ENCODE measurements at places on chromosomes 3 and 15.

DNA sequence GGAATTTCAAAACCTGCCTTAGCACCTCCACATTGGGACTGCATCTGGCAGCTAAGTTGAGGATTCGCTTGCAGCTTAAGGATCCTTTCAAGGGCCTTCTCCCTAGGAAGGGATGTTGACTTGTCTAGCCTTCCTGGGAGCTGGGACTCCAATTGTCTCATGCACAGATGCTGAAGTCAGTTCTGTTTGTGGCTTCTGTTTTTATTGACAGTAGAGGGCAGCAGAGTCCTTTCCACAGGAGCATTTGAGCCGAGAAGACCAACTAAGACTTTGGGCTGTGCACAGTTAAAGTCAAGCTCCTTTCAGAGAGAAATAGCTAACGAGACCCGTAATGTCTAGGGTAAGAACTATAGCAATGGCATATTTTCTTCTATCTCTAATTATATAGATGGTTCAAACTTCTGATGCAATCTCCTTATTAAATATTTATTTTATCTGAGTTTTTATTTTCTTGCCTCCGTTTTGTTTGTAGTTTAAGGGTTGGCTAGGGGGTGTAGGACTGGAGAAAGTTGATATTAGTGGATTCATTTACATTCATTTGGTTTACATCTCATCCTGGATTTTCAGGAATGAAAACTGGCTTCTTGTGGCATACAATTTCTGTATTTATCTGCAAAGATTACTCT lies 59.7 kb upstream of the KBTBD8 start:
- DNase-seq: no peak

- DNase-seq: no peak
Measured at GRCh38 chr3:58529516-58530353, 7.3 kb downstream of the ACOX2 start.

DNA sequence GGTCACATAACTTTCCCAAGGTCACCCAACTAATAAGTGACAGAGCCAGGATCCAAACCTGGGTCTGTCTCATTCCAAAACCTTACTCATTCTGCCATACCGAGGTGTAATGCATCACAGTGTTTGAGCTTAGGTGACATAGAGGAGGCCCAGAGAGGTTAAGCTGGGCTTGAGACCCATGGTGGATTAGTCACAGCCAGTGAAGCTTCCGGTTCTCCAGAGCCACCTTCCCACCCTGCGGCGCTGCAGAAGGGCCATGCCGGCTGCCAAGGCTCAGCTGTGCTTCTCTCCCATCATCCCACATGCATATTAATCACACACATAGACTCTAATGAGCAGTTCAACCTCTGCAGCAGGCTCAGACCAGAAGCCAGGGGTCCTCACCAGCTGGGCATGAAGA lies 42.2 kb downstream of the SPSB4 start:
- no peak for DNase-seq

- no peak for DNase-seq
Measured at GRCh38 chr15:64847876-64848716, 6.4 kb downstream of the PLEKHO2 start.

GRCh38 chr3:46692566-46692990 lies 901 bp downstream of the ALS2CL start:
- DNase-seq: no peak

DNA sequence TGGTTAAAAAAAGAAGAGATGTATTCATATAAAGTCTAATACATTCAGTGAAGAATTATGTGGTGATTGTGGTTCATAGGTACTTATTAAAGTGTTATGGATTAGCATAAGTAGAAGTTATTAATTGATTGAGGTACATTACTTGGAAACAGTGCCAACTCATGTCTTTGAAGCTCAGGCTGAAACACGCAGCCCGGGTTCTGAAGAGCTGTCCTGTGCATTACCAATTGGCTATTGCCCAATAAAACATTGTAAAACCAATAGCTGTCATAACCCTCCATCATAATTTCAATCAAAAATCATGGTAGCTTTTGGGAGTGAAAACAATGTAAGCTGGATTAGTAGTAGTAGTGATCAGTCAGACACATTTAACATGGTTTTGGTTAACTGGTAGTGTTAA lies 560.1 kb downstream of the MCTP2 start:
- no peak for DNase-seq

GRCh38 chr3:136464502-136464901 lies 214.4 kb downstream of the PCCB start:
- no peak for DNase-seq

DNA sequence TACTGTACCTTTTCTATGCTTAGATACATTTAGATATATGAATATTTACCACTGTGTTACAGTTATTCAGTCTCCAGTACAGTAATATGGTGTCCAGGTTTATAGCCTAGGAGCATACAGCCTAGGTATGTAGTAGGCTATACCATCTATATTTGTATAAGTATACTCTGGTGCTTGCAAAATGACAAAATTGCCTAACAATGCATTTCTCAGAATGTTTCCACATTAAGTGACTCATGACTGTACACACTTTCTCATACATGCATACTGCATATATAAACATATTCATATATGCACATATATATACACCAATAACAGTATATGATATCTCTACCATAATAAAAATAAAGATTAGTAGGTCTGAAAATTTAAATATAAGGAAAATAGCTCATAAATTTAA lies 169.3 kb downstream of the DPH6 start:
- DNase-seq: no peak

- DNase-seq: no peak
Measured at GRCh38 chr3:127959873-127960272, 44.8 kb downstream of the KBTBD12 start.

GRCh38 chr3:172678068-172678467 lies 32.8 kb downstream of the NCEH1 start:
- DNase-seq: no peak

DNA sequence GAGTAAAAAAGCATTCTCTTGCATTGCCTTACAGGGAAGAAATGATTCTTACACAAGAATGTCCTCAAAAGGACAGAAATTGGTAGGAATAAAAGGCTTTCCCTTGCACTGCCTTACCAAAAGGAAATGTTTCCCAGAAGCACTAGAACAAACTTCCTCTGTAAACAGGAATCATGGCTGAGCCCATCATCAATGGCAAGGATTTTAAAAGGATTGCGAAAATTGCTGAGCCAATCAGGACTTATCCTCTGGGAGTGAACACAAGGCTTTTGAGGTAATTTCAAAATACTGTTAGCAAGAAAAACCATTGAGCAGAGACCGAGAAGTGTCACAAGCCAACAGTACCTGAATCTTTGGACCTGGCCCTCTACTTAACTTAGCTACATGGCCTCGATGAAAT lies 897.3 kb downstream of the ROBO1 start:
- no peak for DNase-seq

DNA sequence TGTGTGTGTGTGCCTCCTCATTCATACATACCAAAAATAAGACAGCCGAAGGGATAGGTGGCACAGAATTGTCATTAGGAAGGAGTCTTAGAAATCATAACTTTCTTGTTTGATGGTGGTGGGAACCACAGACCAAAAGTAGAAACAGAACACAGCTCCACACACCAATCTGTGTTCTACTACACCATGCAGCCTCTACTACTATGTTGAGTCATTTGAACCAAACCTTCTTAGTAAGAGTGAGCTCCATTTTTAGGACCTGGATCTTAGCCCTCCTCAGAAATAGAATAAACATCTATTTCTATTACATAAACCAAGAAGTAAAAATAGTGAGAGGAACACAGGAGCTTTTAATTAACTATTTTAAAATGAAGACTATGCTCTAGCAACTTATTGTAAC lies 27.9 kb upstream of the PLCH1 start:
- DNase-seq: no peak

DNA sequence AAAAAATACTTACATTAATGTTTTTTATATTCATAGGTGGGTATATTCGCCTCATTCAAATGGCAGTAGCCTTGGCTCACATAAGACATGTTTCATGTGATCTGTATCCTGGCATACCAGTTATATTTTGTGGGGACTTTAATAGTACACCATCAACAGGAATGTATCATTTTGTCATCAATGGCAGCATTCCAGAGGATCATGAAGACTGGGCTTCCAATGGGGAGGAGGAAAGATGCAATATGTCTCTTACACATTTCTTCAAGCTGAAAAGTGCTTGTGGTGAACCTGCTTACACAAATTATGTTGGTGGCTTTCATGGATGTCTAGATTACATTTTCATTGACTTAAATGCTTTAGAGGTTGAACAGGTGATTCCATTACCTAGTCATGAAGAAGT lies 3.5 kb downstream of the PDE12 start:
- no peak for DNase-seq

DNA sequence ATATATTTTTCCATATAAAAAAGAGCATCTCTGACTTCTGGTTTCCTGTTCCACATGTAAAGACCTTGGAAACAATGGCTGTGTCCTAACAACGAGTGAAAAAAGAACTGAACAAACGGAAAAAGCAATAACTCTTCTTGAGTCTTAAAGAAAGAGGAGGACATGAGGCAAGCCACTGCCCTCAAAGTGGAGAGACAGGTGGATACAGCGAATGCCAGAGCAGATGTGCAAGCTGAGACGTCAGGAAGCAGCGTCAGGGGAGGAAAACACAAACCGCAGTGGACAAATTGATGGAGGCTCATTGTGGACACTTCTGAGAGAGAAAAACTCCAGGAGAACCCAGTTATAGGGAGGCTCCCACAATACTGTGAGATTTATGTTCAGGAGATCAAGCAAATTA lies 208.0 kb upstream of the MME start:
- no peak for DNase-seq

GRCh38 chr3:119924111-119925094 lies 142.5 kb downstream of the NR1I2 start:
- no peak for DNase-seq

GRCh38 chr3:9862391-9863057 lies 17.5 kb downstream of the CIDEC start:
- DNase-seq: no peak

- no peak for DNase-seq
Measured at GRCh38 chr3:64495781-64496334, 191.9 kb downstream of the ADAMTS9 start.

DNA sequence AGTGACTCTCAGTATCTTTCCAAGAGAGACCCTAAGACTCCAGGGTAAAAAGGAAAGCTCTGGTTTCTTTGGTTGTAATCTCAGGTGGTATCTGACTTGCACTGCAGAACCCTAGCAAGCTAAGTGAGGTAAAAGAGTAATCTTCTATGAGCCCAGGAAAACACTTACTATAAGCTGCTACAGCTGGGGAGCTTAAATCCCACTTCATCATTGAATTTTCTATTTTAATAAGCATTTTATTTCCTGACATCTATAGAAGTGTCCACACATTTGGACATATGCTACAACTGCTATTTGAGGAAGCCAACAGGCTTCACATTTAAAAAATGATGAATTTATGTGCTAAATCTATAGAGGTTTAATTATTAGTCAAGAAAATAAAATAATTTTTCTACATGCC lies 73.1 kb upstream of the GUCA1C start:
- no peak for DNase-seq

DNA sequence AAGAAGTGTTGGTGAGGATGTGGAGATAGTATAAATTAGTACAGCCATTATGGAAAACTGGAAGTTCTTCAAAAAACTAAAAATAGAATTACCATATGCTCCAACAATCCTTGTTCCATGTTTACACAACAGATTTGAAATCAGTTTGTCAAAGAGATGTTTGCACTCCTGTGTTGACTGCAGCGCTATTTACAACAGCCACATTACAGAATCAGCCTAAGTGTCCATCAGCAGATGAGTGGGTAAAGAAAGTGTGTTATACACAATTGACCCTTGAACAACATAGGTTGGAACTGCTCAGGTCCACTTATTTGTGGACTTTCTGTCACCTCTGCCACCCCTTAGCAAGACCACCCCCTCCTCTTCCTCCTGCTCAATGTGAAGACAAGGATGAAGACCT lies 34.7 kb downstream of the LMLN start:
- DNase-seq: no peak

DNA sequence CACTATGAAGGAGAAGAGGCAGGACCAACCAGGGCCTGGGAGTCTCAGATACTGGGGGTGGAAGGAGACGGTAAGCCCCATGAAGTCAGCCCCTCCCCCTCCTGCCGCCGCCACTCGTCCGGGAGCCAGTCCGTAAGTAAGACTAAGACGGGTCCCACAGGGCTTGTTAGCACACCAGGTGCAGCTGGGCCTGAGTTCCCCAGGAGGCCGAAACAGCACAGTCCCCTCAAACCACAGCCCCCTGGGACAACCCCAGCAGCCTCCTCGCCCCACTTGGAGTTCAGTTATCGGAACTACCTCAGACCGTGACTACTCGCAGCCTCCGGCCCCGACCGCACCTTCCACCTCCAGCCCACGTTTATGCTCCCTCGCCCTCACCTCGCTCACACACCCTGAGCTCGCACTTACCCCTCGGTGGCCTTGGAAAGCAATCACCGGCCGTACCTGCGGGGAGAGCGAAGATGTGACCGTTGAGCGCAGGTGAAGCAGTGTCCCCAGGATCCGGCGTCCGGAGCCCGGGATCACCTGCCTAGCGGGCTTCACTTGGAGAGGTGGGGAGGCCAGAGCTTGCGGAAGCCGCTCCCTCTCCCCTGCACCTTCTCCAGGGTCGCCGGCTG lies 557 bp downstream of the ELL3 start:
- no peak for DNase-seq

- no peak for DNase-seq
Measured at GRCh38 chr15:42385980-42386700, 26.8 kb downstream of the CAPN3 start.

DNA sequence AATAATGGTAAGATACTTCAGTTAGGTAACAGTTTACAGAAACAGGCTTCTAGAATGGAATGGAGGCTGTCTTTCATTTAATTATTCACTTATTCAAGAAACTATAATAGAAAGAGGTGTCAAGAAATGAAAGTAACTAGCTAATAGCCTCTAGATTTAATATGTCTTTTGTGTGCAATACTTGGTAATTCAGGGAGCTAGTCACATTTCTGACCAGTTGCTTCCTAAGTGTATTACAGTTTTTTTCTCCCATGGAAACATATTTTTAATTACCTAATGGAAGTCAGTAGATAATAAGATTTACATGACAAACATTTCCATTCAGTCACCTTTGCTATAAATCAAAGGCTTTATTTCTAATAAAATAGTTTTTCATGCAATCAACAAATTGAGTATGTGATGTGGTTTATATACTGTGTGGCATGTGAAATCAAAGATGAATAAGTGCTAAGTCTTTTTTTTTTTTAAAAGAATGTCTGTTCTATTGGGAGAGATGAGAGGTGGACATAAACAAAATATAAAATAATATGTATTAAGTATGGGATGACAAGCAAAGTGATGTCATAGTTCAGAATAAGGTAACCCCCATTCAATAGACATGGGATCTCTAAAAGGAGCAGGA lies 985.7 kb downstream of the SQOR start:
- DNase-seq: no peak

GRCh38 chr3:157868196-157868595 lies 238.0 kb downstream of the SHOX2 start:
- no peak for DNase-seq

DNA sequence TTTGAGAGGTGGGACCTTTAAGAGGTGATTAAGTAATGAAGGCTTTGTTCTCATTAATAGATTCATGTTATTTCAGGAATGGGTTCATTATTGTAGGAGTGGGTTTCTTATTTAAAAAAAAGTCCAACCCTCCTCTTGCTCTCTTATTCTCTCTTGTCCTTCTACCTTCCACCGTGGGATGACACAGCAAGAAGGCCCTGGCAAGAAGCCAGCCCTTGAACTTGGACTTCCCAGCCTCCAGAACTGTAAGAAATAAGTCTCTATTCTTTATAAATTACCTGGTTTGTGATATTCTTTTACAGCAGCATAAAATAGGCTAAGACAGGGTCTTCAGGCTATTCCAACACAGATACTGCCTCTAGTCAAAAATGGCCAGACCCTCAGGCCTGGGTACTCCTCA lies 62.2 kb downstream of the MYLK start:
- no peak for DNase-seq

- no peak for DNase-seq
Measured at GRCh38 chr15:100032358-100033085, 299.3 kb upstream of the LYSMD4 start.

- DNase-seq: no peak
Measured at GRCh38 chr3:74510261-74510818, 104.1 kb downstream of the CNTN3 start.
